Left colon (tissue), 2 donors: ENCODE measurements at places on chromosomes 5 and 9.
A peak's percentile ranks its signal among the peaks of the same experiment; 100 is the strongest.

GRCh38 chr5:25020454-25020853, 375.7 kb upstream of the CDH10 start:
- no peak for DNase-seq

GRCh38 chr9:131395157-131396098, 1.5 kb downstream of the PRRC2B start:
- peak; percentile 67 for DNase-seq

DNA sequence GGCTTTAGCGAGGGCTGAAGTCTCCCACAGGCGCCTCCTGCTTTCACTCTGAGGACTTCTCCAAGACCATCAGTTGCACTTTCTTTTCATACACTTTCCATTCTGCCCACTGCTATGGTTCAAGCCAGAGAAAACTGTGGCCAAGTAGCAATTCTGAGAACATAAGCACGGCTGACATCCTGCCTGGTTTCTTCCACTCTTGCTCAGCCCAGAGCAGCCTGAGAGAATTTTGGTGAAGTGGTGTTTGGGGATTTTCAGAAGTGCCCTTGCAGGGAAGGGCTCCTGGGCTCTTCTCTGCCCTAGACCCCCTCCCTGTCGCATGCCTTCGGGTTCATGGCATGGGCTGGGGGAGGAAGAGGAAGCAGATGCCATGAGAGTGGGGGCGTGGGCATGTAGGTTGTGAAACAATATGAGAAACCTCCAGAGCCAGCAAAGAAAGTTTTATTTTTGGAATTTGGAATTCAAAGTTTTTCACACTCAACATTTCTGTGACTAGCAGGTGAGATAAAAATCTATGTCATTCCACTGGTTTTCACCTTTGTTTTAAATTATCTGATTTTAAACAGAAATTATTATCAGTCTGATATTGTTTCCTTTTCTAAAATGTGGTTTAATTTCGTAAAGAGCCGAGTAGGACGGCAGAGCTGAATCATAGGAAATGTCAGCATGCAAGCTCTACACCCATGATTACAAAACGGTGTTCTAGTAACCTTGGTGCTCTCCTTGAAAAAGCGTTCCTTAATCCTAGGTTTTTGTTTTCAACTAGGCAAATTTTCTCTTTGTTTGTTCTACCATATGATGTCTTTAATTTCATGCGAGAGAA, 27.8 kb upstream of the TNFSF8 start:
- no peak for DNase-seq

GRCh38 chr9:2040828-2041227, 25.7 kb downstream of the SMARCA2 start:
- DNase-seq: no peak

GRCh38 chr5:141095263-141095641, 837 bp downstream of the PCDHB2 start:
- no peak for DNase-seq

DNA sequence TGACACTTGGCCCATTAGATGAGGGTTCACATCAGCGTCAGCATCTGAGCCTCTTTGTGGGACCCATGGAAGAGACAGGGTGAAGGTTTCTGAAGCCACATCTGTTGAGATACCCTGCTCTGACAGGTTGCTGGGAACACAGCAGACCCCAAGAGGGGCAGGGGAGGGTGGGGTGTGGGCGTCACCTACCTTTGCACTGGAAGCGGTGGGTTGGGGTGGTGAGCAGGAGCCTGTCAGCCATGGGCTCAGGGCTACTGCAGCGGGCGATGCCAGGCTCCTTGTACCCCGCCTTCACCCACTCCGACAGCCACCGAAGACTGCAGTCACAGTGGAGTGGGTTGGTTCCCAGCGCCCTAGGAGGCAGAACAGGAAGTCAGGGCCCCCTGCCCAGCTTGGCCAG, 131.5 kb upstream of the PANK3 start:
- DNase-seq: no peak

DNA sequence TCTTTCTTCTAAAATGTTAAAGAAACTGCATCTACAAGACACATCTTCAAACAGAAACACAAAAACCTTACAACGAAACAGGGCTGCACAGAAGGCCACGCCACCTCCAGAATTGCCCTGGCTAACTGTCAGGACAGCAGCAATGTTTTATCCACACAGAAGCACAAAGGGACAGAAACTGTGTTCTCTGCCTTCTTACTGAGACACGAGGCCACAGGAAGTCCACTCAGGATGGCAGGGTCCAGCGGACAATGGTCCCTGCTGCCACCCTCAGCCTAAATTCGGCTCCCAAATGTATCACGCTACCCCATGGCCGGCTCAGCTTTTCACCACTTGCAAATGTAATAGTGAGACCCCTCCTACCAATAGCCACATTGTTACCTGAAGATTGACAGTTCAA, 159.8 kb upstream of the PHYKPL start:
- DNase-seq: no peak

DNA sequence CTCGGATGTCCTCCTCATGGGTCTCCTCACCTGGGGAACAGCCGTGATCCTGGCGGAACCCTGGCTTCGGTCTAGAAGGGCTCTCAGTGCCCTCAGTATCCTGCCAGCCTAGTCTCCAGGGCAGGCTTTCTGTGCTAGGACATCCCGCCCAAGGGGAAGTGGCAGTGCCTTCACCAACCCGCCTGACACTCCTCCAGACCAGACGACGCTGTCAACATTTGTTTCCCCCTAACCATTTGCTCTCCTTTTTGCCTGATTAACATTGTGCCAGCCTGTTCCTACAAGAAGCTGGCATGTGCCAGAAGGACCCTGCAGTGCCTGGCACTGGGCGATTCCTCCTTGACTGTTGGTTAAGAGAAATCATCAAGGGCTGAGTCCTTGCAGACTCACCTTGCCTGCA, 358.9 kb upstream of the IRX2 start:
- no peak for DNase-seq

GRCh38 chr9:72882117-72882775, 70.6 kb downstream of the ALDH1A1 start:
- peak; percentile 31 for DNase-seq

- DNase-seq: no peak
Observed at GRCh38 chr9:116208417-116209232, 55.0 kb downstream of the PAPPA start.

DNA sequence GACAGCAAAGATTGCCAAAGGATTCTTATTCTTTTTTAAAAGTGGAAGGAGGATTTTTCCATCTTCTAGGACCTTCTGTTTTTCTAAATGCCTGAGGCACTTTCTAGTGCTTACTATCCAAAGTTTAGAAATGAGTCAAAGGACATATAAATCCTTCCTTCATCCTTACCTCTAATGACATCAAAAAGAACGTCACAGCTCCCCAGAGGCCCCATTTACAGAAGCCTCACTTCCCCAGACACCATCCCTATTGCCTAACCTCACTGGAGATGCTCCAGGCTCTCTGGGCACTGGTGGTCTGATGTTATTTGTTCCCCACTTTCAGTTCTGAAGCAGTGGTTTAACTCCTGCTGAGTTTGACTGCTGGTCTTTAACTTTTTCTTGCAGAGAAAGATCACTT, 504.3 kb downstream of the AGTPBP1 start:
- DNase-seq: no peak
